ENCODE measurements at places on chromosomes 5 and 9. TPM values are rescaled to one million over a fixed set of nuclear protein-coding genes. Genes with fewer than 3 reads are reported as not detected.

DNA sequence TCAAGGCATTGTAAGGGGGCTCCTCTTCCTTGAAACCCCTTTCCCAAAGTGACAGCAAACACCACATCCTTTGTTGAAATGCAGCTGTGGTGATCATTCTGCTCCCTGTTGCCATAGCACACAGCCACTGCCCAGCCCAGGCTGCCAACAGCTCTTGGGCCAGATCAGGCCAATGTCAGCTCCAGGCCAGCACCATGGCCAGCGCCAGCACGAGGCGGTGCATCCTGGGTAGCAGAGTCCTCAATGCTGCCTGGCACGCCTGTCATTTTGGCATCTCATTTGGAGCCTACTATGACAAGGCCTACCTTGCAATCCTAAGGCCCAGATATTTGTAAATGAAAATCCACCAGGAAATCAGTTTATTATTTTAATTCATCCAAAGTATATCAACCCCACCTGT, 390.6 kb downstream of the DNAH5 start:
- DNase-seq = peak; percentile 48

- no peak for DNase-seq
Measured at GRCh38 chr9:135342206-135343130, 137.1 kb upstream of the PPP1R26 start.

DNA sequence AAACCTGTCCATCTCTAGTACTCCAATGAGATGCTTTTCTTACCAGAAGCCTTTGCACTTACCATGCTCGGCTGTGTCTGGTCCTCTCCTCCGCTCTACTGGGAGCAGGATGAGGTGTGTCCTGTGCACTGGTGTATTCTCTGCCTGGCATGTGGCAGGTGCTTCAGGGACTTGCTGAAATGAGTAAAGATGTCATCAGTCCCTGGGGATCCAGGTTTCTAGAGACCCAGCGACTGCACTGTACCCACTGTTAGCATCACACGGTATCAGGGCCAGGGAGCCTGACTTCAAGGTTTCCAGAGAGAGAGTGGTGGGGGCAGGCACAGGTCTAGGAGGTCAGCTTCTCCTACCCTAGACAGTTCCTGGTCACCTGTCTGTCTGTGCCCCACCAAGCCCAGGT, 10.5 kb downstream of the PTTG1 start:
- DNase-seq = no peak

The EQTN gene
- 2.1 TPM for total RNA-seq

The AHRR gene
- 1.4 TPM for total RNA-seq

The NACC2 gene
- total RNA-seq = 19.3 TPM

The OR1J2 gene
- total RNA-seq = not detected

The ADAMTS6 gene
- 1.3 TPM for total RNA-seq

DNA sequence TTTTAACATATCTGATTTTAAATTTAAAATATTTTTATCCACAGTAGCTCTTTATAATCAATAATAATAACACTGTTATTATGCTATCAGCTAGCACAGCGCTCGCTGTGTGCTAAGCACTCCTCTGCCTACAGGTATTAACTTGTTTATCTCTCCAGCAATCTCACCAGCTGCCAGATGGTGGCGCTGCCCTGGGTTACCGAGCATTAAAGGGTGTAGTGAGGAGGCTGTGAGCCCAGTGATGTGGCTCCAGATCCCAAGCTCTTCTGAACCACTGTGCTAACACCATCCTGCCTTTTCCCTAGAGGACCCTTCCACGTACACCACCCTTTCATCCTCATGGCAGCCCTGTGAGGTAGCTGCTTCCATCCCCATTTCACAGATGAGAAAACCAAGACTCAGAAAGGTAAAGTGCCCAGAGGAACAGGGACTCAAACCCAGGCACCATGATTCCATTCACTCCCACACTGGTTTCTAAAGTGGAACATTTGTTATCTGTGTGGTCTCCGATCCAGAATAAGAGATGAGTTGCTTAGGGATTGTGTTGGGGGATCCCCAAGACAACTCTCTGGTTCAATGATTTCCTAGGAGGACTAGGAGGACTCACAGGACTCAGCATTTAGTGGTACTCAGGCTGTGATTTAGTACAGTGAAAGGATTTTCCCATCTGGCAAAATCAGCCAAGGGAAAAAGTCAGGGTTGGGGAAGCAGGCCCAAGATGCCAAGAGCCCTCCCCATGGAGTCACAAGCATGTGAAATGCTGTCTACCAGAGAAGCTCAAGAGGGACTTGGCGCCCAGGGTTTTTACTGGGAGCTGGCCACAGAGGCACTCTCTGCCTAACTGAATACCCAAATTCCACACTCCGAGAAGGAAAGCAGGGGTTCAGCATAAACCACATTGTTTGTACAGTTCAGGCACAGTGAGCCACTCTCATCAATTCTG, 7.0 kb downstream of the IGFBPL1 start:
- DNase-seq = peak; percentile 79

DNA sequence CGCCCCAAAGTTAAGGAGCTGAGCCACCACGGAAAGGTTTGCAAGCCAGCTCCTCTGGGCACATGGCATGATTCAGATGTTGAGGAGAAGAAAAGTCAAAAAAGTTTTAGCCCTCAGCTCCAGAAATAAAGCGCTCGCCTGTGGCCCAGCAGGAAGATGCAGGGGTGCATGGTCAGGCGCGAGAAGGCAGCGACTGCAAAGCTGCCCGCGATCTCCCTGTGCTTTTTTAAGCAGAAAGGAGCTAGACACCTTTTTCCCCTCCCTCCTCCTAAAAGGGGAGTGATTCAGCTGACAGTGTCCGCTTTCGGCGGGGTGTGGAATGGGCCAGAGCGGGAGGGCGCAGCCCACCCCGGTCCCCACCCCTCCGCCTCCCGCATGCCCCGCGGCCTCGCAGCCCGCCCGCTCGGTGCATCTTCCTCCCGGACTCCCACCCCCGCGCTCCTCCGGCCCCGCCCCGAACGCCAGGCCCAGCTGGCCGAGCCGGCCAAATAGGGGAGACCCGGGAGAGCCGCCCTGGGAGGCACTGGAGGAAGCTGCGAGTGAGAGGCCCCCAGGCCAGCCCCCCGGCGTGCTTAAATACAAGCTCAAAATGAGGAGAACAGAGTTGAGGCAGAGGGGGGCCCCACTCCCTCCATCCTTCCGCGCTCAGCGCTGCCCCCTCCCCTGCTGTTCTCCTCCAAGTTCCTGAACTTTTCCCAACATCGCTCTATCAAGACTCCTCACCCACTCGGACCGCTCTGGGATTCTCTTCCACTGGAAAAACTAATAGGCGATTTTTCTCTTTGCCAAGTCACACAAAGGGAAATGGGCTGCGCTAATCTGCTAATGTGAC, at the start of gene ADAMTS12:
Gene ADAMTS12, minus strand, starts transcription at position 203 of the 832 bp plus-strand sequence. Its CDS starts 134 bp downstream, at position 69.
- DNase-seq = peak; percentile 89

The FOXD4L4 gene
- total RNA-seq = not detected

DNA sequence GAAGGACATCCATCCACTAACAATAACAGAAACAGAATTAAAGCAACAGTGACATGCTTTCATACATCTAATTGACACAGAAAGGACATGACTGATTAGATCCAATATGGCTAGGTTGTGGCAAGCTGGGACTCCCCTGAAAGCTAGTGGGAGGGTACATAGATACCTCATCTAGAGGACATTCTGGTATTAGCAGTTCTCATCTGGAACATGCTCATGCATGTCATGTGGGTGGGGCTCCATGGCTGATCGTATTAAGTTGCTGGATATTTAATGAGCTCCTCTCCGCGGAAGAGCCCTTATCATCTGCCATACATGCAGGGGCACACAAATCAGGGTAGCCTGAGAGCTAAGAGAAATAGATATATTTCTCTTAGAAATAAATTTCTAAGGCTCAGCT, 358.9 kb downstream of the ICE1 start:
- DNase-seq = no peak

The SLC2A8 gene
- 23.3 TPM for total RNA-seq

The SPINK7 gene
- total RNA-seq = not detected

GRCh38 chr9:71830929-71831328, 62.6 kb upstream of the CEMIP2 start:
- DNase-seq = no peak

GRCh38 chr9:7756088-7756487, 43.5 kb downstream of the DMAC1 start:
- no peak for DNase-seq

GRCh38 chr5:4384649-4385048, 755.5 kb upstream of the ADAMTS16 start:
- no peak for DNase-seq

GRCh38 chr5:89080467-89081116, 197.6 kb upstream of the MEF2C start:
- no peak for DNase-seq

DNA sequence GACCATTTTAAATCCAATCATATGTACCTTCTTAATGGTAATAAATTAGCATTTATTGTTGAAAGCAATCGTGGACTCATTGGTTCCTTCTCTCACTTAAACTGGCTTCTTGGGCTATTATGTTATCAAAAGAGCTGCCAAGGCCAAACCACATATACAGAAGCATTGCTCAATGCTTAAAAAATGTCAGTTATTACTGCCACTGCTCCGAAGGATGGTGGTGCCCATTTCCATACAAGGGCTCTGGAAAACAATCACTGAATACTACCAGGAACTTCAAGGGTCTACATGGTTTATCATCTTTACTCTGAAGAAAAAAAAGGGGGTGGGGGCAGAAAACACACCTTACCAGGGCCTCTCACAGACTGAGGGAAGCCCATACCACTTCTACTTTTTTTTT, 104.3 kb downstream of the GNAQ start:
- DNase-seq = no peak

DNA sequence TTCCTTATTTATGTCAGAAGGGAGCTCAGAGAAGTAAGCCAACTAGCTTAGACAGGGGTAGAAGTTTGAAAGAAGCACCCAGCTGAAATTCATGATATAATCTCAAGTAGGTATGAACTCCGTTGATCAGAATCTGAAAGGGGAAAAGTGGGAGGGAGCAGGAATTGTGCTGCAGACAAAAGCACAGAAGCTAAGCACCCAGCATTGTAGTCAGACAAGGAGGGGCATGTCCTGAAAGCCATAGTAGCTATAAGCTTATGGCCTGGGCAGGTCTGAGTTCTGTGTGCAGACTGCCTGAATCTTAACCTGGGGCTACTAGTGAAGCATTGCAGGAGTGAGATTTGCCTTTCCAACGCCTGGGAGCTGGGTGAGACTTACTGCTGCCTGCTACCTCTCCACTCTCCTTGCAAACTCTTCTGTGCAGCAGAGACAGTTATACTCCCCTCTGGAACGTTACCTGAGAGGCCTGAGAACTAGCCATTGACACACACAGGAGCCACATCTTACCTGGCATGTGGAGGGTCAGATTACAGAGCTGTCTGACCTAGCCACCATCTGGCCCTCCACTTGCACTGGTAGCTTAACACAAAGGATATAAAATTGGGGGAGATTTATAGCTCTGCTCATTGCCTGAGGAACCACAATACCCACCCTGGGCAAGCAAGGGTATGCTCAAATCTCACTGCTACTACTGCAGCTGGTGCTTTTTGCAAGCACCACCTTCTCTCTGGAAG, 9.8 kb upstream of the CYLC2 start:
- DNase-seq = no peak

The PCDHB11 gene
- 0.18 TPM for total RNA-seq

- no peak for DNase-seq
Measured at GRCh38 chr9:100486479-100487176, 13.7 kb downstream of the TMEFF1 start.

GRCh38 chr5:127863610-127864395, 160.6 kb downstream of the CCDC192 start:
- DNase-seq = no peak

The PCDHGB2 gene
- total RNA-seq = 0.03 TPM

- DNase-seq = no peak
Measured at GRCh38 chr5:2525351-2525750, 226.1 kb downstream of the IRX2 start.

DNA sequence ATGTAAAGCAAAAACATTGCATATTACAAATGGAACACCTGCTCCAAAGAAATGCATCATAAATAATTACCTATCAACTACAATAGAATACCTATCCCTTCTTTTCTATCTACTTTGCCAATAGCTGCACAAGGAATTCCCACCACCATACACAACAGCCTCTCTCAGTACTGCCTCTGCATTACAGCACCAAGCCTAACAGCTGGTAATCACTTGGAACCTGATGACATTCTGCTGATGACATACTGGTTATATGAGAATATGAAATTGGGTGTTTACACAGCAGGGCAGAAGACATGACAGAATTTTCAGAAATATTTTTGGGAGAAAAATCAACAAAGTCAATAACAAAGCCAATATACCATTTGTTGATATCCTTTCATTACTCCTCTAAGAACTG, 43.2 kb downstream of the PSMB7 start:
- DNase-seq = no peak

GRCh38 chr9:123406691-123407216, 50.8 kb downstream of the CRB2 start:
- no peak for DNase-seq

- no peak for DNase-seq
Measured at GRCh38 chr5:176466245-176466871, 18.2 kb downstream of the FAF2 start.
